ENCODE measurements at places on chromosomes 7 and 10.

DNA sequence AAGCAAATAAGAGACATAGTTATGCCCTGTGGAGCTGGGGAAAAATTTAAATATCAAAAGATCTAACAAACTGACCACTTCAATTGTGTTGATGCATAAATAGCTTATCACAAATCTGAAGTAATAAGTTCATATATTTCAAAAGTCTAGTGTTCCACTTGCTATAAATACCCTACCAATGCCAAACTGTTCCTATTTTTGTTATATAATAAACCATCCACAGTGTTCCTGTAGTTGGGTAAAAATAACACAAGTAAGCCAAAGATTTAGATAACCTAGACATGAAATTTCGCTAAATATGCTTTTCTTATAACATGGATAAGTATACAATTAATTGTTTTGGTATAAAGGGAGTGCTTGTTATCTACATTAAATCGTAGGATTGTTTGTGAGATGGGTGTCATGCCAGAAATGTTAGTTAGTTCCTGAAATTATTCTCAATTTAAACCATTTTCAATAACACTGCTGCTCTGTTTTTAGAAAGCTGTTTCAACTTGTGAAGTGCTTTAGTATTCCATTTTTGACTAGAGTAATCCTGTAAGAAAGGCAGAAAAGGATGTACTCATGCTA, 85.5 kb downstream of the CACNA2D1 start:
- DNase-seq, result no peak

GRCh38 chr7:115721293-115722217, 309.0 kb downstream of the TFEC start:
- DNase-seq, result no peak

GRCh38 chr7:24052572-24053260, 231.3 kb upstream of the NPY start:
- DNase-seq, result peak; percentile 97

DNA sequence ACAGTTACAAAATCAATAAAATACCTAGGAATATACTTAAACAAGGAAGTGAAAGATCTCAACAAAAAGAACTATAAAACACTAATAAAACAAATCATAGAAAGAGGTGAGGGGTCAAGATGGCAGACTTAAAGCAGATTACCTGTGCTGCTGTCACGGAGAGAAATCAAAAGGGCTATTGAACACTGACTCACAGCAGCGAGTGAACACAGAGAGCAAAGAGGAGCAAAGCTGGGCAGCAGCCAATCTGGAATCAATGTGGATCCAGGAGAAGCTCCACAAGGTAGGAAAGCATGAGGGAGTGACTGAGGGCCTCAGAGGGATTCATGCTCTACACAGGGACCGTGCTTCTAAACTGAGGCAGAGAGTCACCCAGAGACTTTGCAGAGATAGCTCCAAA, 562.0 kb upstream of the SEMA3D start:
- DNase-seq, result no peak

DNA sequence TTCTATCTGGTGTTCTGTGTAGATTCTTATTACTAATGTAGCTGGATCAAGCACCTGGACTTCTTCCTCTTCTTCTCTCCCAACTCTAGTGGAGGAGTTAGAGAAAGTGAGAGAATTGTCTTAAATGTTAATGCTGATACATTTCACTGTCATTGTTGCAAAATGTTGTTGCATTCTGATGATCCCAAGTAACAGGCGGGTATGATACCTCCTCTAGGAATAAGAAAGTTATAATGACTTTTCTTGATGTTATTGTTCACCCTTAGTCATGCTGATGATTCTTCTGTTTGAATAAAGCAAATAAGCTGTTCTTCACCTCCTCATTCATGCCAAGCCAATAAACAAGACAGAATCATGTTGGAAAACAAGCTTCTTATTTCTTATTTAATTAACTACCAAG, 9.1 kb downstream of the CHRM2 start:
- DNase-seq, result no peak

DNA sequence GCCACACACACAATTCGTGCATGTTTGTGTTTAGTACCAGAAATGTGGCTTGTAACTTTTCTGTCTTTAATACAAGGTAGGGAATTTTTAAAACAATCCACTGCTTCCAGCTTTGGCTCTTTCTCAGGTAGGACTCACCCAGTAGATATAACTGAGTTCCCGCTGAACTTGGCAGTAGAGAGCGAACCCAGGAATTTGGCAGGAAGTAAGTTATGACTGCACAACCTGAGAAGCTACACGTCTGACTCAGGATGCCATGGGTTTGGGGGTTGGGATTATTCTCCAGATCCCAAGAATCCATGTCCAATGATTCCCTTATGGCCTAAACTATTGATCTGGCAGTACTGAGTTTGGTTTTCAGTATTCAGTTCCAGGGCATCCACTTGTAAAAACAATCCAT, 499.7 kb downstream of the CALN1 start:
- DNase-seq, result no peak

- no peak for DNase-seq
These were observed 5.0 kb downstream of the EIF3B start for GRCh38 chr7:2359610-2360009.

GRCh38 chr7:152501506-152501905, 65.7 kb upstream of the KMT2C start:
- peak; percentile 7 for DNase-seq

- no peak for DNase-seq
These were observed 117.2 kb upstream of the SEMA3C start for GRCh38 chr7:81036057-81036456.

DNA sequence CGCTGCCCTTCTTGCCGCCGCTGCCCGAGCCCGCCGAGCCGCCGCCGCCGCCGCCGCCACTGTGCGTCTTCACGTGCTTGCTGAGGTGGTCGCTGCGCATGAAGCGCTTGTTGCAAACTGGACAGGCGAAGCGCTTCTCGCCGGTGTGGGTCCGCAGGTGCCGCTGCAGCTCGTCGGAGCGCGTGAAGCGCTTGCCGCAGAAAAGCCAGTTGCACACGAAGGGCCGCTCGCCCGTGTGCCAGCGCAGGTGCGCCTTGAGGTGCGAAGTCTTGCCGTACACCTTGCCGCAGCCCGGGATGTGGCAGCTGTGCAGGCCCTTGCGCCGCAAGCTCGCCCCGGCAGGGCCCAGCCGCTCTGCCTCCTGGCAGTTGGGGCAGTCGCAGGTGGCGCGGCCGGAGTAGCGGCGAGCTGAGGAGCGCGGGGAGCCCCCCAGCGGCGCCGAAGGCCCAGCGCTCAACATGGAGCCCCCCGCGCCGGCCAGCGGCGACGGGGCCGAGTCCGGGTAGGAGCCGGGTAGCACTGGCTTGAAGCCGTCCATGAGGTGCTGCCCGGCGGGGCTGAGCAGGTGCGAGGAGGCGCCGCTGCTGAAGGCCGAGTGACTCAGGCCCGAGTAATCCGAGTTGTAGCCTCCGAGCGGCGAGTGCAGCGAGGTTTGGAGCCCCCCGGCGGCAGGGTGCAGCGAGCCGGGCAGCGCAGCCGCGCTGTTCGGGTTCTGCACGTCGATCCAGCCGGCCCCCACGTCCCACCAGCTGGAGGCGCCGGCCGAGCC, 2.1 kb downstream of the SP8 start:
- DNase-seq, result no peak

- DNase-seq, result no peak
These were observed 388.2 kb upstream of the TEX47 start for GRCh38 chr7:89183712-89184111.

GRCh38 chr10:22597138-22597537, 117.2 kb downstream of the PIP4K2A start:
- peak; percentile 74 for DNase-seq

- no peak for DNase-seq
These were observed 16.6 kb downstream of the KLHDC10 start for GRCh38 chr7:130086938-130087337.

DNA sequence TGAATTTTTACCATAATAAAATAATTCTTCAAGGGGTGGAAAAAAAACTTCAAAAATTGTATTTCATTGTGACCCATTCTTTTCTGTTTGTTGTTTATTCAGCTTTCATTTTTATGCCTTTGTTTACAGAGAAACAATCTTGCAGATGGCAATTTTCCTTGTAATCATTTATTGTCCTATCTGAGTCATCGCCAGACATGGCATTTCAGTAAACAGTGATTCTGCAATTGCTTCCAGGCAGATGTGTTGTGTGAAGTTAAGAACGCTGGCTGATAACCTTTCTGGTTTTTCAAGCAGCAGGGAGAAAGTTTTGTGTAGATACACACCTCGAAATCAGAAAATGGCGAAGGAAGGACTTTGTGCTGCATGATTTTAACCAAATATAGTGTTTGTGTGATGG, 80.7 kb upstream of the RPA3 start:
- DNase-seq, result peak; percentile 67

DNA sequence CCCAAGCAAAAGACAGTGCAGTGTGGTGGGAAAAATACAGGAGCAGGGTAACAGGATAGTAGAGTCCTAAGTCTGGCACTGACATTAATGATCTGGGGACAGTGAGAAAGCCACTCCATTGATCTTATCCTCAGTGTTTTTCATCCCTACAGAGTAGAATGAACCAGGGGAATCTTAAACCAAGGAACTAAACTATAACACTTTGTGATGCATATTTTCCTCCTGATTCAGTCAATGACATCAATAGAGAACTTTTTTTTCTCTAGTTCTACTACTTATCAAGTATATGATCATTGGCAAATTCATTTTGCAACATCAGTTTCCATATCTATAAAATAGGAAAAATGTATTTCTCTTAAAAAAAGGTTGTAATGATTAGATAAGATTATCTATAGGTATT, 151.1 kb downstream of the TMEM26 start:
- no peak for DNase-seq

DNA sequence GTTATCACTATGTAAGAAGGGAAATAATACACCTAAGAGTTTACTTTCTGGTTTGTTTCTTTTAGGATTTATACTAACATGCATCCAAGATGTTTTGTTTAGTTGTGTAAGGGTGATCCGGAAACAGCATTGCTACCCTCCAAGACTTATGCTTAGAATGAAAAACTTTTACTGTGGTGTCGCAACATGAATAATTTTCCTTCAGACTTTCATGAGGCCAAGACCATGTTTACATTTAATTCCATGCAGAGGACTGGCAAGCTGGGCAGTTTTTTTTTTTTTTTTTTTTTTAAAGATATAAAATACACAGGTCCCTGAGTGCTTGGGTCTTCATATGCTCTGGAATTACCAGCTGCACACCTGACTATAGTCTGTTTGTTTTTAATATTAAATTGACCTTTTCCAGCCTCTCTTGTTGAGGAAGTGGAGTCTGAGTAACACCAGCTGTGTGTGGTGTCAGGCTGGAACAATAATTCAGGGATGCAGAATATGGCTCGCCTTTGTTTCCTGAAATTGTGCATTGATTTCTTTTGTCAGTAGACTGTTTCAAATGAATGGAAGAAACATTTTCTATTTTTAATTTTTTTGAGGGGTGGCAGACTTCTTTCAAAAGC, 81.7 kb downstream of the ST7 start:
- no peak for DNase-seq

- peak; percentile 99 for DNase-seq
These were observed 73.9 kb downstream of the SH3PXD2A start for GRCh38 chr10:103781329-103782061.

GRCh38 chr7:149669121-149669818, 104.1 kb downstream of the ZNF467 start:
- peak; percentile 46 for DNase-seq

- no peak for DNase-seq
These were observed 4.5 kb downstream of the CHCHD3 start for GRCh38 chr7:133077394-133077793.

Data from ELR (cell line).